OCI-M1 (cell line): ENCODE measurements at places on chromosomes 1 and 21.

- no peak for DNase-seq
Observed at GRCh38 chr1:226958300-226958699, 18.2 kb downstream of the COQ8A start.

DNA sequence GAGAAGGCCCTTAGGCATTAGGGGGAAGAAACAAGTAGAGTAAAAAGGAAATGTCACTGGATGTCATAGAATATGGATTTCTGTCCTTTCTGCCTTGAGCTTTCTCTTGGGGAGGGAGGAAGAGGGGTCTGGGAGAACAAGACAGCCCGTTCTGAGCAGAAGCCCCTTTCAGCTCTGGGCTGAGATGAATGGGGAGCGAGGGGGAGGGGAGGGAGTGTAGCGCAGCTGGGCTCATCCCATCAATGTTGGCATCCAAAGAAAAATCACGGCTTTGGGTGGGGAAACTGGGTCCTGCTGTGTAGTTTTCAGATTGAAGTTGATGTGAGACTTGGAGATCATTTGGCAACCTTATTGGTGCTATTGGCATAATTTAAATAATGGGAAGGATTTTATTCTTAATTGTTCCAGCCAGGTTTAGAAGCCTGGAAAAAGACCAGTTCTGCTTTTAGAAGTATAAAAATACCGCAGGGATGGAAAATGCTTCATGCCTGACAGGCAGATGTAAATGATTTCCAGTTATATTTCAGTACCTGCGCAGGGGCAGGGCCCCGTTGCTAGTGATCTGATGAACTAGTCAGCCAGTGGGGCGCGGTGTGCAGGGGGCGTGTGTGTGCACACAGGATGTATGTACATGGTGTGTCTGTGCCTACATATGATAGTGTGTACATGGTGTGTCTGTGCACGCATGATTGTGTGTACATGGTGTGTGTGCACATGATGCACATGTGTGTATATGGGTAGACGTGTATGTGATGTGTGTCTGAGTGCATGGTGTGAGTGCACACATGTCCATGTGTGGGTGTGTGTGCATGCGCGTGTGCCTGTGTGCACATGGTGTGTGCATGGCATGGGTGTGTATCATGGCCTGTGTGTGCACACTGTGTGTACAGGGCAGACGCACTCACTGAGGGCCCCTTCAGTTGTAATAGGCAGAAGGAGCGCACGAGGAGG lies 36.0 kb downstream of the ABCG1 start:
- DNase-seq: no peak

DNA sequence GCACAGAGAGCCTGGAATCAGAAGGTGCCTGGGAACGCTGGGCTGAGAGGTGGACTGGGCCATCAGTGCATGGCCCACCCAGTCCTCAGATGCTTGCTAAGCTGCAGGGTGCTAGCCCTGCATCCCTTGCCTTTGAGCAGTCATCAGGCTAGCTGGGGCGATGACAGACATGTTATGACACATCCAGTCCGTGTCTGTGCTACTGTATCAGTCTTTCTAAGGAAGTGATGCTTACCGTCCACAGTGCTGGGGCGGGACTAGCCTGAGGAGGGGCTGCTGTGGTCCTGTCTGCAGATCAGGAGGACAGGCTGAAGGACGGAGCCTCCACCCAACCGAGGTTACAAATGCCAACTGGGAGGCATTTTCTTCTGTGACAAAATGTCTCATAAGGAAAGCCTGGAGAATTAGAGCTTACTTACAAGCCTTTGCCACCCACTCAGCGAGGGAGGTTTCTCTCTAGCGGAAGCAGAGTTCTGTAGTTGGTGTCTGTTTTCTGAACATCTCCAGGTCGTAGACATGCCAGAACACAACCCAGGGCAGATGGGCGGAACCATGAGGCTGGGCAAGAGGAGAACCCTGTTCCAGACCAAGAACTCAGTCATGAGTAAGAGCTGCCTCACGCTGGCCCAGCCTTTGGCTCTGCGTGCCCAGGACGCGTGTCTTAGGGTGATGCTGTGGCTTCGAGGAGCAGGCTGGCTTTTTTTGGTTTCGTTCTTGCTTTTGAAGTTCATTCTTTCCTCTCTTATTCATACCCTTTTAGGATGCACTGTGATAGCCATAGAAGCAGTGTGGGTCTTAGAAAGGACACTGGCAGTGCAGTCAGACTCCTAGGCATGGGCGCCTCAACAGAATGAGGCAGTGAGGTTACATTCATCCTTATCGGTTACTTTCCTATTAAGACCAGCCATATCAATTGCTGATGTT lies 14.3 kb downstream of the SLFNL1 start:
- no peak for DNase-seq

GRCh38 chr21:32207406-32207716 lies 71.5 kb downstream of the MIS18A start:
- DNase-seq: no peak

GRCh38 chr1:233253231-233253831 lies 42.2 kb downstream of the PCNX2 start:
- no peak for DNase-seq
